ENCODE measurements at places on chromosomes 1 and 21.

- no peak for DNase-seq
These were observed 118.2 kb upstream of the OLIG2 start for GRCh38 chr21:32907521-32907920.

GRCh38 chr21:39664586-39664985 lies 51.8 kb downstream of the B3GALT5 start:
- no peak for DNase-seq

- peak; percentile 2 for DNase-seq
These were observed 35.1 kb downstream of the LRRC42 start for GRCh38 chr1:53981220-53981619.

GRCh38 chr1:199308349-199308846 lies 669.6 kb downstream of the PTPRC start:
- no peak for DNase-seq

DNA sequence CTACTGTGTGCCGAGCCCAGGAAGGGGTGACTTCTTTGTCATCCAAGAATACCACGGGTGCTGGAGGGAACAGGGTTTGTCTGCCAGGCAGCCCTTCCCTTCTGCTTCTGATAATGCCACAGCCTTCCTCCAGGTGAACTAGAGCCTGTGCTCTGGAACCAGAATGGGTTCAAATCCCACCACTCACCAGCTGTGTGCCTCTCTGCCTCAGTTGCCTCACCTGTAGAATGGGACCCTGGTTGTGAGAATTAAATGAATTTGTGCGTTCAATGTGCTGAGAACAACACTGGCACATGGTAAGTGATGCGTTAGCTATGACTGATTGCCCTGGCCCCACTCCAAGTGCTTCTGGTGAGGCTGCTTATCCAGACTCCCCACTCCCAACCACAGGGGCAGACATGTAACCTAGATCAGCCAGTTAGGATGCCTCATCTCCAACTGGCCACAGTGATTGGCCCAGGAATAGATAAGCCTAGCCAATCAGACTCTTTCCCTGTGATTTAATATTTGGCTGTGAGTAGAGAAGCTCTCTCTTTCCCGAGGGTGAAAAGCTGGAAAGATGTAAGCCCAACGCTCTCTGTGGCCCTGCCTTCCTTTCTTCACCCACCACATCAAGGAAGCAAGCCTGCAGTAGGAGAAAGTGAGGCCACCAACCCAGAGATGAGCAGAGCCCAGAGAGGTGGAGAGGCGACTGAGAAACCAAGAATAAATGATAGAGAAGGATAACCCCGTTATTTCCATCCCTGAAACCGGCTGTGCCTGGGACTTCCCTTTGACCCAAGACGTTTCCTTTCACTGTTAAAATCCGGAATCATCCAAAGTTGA lies 20.8 kb upstream of the LAPTM5 start:
- peak; percentile 54 for DNase-seq

- DNase-seq, result no peak
These were observed 59.1 kb upstream of the TRAPPC10 start for GRCh38 chr21:43953021-43953420.

DNA sequence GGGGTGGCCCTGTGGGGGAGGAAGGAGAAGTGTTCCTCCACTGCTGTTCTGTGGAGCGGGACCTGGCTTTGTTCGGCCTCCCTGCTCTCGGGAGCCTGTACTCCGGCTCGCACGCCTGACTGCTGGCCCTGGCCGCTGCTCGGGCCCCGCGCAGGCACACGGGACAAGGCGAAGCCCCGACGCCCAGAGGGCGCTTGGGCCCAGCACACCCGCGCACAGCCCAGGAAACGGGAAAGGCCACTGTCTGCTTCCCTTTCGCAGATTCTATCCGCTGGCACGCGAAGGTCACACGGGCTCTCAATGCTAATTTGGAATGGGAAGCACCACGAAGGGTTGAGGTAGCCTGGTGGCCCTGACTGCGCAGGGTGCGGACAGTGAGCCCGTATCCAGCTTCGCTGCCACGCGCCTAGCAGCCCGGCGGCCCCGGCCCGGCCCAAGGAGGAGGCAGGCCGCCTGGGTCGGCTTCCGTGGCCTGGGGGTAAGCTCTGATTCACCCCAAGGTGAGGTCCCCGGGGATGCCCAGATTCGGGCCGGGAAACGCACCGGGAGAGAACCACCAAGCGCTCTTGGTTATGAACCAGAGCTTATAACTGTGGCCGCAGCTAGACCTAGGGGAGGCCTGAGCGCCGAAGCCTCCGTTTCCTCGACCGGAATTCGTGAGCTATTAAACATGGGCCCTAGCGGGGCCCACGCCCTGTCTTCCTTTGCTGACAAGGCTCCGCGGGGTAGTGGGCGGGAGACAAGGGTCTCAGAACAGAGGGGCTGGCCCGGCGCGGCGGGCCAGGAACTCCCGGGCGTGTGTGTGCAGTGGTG lies 19.7 kb upstream of the TBX15 start:
- DNase-seq, result no peak

GRCh38 chr21:37365517-37366481 lies 774 bp upstream of the DYRK1A start:
- DNase-seq, result peak; percentile 54
